ENCODE measurements at places on chromosomes 6 and 20.
A peak's percentile ranks its signal among the peaks of the same experiment; 100 is the strongest.

DNA sequence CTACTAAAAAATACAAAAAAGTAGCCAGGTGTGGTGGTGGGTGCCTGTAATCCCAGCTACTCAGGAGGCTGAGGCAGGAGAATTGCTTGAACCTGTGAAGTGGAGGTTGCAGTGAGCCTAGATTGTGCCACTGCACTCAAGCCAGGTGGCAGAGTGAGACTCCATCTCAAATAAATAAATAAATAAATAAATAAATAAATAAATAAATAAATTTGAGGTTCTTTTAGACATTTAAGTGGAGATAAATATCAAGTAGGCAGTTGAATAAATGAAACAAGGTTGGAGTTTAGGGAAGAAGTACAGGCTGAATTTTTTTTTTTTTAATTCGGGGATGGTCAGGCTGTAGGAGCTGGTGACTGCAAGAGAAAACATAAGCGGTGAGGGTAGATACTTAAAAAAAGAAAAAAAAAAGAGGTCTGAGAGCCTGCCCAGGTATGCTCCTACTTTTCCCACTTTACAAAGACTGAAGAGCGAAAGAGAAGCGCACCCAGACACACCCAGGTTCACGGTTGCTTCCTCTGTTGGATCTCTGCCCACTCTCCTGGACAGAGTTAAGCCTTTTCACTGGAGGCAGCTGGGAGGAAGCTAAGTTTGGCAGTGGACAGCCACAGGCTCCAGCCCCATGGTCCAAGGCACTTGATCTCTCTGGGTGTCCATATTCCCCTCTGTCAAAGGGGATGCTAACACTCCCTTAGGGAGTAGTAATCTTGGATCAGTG, 100.9 kb upstream of the PRDM1 start:
- no peak for DNase-seq

DNA sequence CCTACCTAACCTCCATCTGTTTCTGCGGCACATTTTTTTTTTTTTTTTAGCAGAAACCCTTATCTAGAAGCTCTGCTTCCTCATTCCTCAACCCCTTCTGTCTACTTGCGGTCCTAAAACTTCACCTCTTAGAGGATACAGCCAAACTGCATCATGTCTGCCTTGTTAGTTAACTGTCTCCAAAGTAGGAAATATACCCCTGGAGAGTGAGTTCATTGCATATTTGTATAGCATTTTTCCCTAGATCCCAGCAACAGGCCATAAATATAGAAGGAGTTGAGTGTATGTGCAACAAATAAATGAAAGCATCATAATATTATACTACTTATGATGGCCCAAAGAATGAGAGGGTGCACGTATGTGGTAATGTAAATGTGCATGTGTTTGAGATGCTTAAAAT, 1288.6 kb upstream of the GJE1 start:
- DNase-seq: peak; percentile 82

- DNase-seq: no peak
Observed at GRCh38 chr6:98124171-98124570, 710.2 kb upstream of the POU3F2 start.

DNA sequence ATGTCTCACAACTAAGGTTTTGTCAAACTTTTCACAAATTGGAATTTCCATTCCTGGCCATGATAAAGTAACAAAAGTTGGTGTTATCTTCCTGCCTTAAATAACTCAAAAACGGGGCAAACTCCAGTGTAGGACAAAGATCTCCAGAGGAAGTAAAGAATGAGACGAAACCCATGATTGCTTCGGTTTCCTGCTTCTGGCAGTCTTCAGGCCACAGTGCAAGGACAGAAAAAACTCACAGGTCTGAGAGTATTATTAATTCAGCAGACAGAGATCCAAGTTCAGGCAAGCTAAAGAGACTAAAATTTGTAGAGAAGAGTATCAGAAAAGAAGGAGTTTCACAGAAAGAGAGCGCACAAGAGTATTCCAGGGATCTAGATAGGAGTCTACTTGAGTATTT, 64.8 kb upstream of the RCAN2 start:
- DNase-seq: no peak
